ENCODE measurements at places on chromosomes 11 and 22.

DNA sequence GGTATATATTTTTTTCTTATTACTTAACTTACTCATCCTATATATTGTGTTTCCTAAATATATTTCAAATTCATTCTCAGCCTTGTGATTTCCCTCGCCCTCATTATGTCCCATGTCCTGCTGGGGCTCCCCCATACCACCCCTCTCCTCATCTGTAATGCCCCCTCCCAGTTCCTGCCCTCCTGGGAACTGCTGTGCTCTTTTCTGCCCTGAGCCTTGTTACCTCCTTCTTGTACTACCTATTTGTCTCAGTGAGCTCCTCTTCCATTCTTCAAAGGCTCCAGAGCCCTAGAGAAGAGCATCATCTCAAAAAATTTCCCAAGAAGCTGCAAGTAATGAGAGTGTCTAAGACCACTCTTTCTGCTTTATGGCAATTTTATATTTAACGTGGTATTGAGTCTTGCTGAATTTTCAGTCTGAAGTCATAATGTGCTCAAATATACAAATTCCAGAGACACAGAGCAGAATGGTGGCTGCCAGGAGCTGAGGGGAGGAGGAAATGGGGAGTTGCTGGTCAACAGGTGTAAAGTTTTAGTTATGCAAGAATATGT, 66.5 kb upstream of the TOP3B start:
- no peak for DNase-seq

DNA sequence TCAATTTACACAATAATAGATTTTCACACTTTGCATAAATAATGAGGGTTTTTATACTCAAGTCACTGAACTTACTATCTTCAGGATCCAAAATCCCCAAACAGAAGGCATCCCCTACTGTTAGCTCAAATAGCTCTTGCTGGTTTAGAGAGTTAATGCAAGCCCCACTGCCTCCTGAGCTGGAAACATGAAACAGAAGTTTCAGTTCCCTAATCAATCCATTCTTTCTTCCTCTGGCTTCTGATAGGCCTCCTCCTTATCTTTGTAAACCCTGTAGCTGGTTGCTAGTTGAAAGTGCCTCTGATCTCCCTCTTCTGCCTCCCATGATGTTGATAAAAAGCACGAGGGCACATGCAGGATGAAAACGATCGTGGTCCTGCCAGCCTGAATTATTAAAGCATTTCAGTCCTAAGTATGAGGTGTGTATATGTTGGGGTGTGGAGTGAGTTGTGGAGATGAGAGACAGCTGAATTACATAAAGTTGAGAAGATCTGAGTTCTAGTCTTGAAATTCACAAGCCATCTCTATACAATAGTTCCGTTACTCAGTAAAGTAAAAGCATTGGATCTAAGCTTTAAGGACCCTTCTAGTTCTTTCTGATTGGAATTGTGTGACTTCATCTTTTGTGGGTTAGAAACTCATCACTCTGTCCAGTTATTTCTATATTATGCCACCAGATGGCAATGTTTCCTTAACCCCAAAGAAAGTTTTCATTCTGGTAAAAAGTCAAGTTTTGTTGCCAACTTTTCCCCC, 35.0 kb upstream of the EHF start:
- DNase-seq = no peak

- DNase-seq = no peak
Measured at GRCh38 chr11:115961159-115962003, 457.2 kb upstream of the CADM1 start.

DNA sequence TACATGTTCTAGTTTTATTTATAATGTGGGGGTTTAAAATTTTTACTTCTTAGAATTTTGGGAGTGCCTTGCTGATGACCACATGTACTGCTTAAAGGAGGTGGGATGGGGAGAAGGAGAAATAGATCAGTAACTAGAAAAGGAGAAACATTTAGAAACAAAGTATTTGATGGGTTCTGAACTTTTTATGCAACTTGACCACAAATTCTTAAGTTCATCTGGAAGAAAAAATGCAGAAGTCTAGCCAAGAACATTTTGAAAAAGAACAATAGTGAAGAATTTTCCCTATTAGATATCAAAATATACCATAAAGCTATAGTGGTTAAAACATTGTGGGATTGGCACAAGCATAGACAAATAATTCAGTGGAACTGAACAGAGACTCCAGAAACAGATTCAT, 73.3 kb upstream of the AMPD3 start:
- no peak for DNase-seq

DNA sequence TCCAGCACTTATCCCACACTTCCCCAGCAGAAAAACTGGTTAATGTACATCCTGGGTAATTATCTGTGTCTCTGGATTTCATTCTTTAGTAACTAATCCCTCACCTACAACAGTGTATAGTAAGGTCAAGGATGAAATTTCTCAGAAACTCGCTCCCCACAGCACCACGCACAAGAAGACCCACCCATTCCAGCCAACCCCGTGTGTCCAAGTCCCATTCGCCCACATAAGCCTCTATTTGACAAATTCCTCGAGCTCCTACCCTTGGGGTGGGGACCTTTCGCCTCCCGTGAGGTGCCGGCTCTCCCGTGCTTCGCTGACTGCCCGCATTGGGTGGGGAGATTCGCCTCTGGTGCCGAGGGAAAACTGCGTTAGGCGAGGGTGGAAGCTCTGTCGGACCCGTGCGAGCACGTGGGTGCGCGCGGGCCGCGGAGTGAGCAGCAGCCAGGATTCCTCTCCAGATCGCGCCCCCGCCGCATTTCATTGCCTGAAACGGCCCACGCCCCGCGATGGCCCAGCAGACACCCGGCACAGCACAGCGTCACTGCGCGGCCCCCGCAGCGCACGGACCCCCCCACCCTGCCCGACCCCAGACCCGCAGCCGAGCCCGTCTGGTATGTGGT, 866 bp downstream of the EXPH5 start:
- peak; percentile 21 for DNase-seq

DNA sequence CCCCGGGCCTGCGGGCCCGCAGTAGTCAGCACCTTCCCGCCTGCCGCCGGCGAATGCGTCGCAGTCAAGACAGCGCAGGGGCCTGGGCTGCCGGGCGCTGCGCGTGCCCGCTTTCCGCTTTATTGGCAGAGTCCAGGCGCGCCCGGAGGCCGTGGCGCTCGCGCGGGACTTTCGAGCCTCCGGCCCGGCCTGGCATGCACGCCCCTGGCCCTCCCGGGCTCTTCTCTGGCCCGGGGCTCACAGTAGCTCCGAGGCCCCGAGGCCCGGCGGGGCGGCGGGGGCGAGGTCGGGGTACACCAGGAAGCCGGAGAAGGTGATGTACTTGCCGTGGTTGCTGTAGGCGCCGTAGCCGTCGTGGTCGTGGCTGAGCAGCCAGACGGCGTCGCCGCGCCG, 3.1 kb downstream of the FAM180B start:
- no peak for DNase-seq

GRCh38 chr22:17789379-17790200, 15.3 kb upstream of the BID start:
- DNase-seq = no peak

GRCh38 chr11:118842369-118842768, 41.3 kb upstream of the CXCR5 start:
- no peak for DNase-seq

GRCh38 chr11:96388891-96389719, 607 bp downstream of the CCDC82 start:
- no peak for DNase-seq

GRCh38 chr11:113839842-113840241, 35.5 kb downstream of the USP28 start:
- no peak for DNase-seq

GRCh38 chr11:104028476-104029263, 7.8 kb upstream of the DDI1 start:
- no peak for DNase-seq

DNA sequence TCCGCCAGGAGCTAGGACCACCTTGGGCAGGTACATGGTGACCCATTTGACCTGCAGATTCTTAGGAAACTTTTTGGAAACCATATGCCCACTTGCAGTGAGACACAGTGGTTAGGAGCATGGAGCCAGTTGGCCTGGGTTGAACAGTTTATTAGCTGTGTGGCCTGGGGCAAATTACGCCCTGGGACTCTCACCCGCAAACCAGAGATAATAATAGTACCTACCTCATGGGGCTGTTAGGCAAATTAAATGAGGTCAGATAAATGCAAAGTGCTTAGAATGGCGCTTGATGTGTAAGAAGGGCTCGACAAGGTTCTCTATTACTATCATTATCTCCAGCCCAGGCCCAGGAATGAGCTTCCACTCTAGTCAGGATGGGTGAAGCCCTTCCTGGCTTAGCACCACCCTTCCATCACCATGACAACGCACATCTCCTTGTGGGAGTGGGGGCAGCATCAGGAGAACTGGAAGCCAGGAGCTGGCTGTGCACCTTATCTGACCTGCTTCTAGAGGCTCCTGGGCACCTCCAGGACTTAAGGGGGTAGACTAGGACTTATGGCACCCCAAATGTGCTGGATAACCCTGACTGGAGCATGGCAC, 5.1 kb downstream of the SYT12 start:
- DNase-seq = no peak

GRCh38 chr11:113818426-113818825, 38.8 kb downstream of the CLDN25 start:
- DNase-seq = no peak

- no peak for DNase-seq
Measured at GRCh38 chr11:11297578-11297977, 55.5 kb downstream of the CSNK2A3 start.

GRCh38 chr22:19431649-19432132, at the start of gene HIRA:
TSS of gene HIRA (minus strand) at chr22:19431733. CDS start at chr22:19431476, 257 bp downstream.
- peak; percentile 52 for DNase-seq

GRCh38 chr11:125948278-125949051, 2.6 kb downstream of the VSIG10L2 start:
- no peak for DNase-seq

- no peak for DNase-seq
Measured at GRCh38 chr11:132780046-132780445, 752.3 kb downstream of the OPCML start.

GRCh38 chr22:49202226-49202625, 625.4 kb downstream of the BRD1 start:
- DNase-seq = no peak

DNA sequence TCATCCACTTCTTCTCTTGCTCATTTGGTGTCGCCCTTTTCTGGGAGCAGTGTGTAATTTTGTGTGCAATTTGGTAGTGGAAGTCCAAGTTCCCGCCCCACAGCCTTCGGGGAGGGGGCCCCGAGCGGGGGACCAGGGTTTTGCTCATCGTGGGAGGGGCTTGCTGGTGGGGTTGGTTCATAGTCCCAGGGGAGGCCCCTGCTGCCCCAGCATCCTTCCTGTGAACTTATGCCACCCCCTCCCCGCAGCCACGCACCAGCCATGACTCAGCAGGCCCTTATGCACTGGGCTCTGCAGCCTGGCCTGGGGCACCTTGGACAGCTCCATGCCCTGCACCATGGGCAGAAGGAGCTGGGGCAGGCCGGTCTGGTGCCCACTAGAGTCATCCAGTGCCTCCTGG, 1183.6 kb downstream of the BRD1 start:
- no peak for DNase-seq

- DNase-seq = no peak
Measured at GRCh38 chr11:78878631-78879030, 304.0 kb upstream of the NARS2 start.

DNA sequence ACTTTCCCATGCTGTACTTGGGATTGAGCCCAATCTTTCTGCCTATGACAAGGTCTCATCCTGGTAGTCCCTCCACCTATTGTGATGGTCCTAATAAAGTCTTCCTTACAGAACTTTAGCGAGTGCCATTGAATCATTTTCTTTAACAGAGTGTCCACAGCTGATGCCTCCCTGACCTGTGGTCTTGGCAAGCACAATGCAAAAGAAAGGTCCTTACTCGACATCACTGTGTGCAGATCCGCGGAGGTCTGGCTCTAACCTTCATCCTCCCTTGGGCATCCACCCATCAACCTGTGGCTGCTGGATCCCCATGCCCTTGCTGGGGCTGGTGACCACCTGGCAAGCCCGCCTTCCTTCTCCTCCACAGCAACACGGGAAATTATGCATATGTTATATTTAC, 1203.9 kb downstream of the TBC1D22A start:
- DNase-seq = no peak

GRCh38 chr11:77244277-77245027, 57.0 kb downstream of the GDPD4 start:
- no peak for DNase-seq

GRCh38 chr11:35911013-35911412, 32.8 kb upstream of the LDLRAD3 start:
- no peak for DNase-seq

DNA sequence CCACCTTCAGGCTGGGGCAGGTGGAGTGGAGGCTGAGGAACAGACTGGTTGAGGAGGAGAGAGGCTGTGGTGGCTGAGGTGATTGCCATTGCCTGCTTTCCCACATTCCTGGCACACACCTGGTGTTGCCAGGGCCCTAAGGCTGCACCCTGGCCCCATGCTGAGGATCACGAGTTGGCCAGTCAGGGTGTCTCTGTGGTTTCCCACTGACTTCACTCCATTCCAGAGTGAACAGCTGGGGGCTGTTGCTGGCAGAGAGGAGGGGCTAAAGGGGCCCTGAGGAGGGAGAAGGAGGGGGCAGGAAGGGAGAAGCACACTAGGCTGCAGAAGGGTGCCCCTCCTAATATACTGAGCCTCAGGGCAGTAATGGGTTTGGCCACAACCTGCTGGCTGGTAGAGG, 1.8 kb downstream of the TMEM86A start:
- no peak for DNase-seq

GRCh38 chr11:70421123-70421522, 22.8 kb downstream of the CTTN start:
- DNase-seq = no peak

DNA sequence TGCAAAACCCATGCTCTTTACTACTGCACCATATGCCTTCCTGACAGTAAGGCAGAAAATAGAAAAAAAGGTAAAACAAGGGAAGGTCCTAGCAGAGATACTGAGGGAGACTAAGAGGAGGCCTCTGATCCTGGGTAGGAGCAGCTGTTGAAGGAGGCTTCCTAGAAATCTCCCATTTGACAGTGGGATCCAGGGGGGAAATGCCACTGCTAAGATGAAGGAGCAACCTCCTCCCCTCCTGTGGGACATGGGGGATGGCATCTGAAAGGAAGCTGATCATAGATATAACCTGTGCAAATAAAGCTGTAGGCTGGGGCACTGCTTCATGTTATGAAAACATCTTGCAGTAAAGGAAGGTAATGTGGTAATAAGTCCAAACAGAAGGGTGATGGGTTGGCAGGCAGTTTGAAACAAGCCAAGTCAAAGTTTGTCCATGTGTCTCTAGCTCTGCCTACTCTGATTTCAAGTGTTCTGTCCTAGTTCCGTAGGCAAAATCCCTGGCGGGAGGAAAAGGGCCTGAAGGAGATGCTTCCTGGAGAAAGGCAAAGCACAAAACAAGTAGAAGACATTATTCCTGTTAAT, 86.7 kb upstream of the EED start:
- no peak for DNase-seq

- DNase-seq = no peak
Measured at GRCh38 chr22:35315855-35316745, 16.4 kb downstream of the TOM1 start.

GRCh38 chr11:30346068-30346688, 23.3 kb downstream of the ARL14EP start:
- no peak for DNase-seq

- DNase-seq = no peak
Measured at GRCh38 chr22:44956840-44957767, 52.7 kb downstream of the PHF21B start.
